ENCODE measurements at places on chromosomes 12 and 14.

DNA sequence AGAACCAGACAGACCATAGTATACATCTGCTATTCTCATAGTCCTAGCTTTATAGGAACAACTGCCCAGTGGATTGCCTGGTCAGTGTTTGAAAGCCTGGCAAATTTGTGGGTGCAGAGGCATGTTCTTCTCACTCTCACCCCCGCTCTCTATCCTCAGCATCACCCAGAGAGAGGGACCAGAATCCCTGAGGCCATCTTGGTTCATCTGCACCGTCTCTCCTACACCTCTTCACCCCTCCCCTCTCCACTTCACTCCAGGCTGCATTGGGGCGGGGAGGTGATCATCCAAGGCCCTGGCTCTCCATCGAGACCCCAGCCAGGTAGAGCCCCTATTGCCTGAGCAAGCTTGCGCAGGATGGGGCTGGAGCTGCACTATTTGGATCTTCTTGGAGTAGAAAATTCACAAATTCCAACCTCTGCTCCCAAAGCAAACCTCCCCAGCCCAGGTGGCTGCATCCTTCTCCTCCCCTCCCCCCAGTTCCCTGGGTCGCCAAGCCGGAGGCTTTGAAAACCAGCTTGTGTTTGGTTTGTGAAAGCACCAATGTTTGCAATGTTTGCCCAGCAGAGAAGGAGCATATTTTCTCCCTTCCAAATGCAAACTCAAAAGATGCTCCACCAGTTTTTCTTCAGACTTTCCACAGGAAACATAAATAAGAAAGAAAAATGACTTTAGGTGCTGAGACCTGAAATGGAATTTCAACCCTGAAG is 18.6 kb upstream of the COL2A1 start:
- no peaks in the 10 kb centered on the region for H3K4me1 ChIP-seq
- no peak overlapping the region for H3K4me3 ChIP-seq
- DNase-seq, result no peak
- H3K36me3 ChIP-seq, result no peaks in the 10 kb centered on the region
- peaks cover 21% of the 10 kb centered on the region for H3K27me3 ChIP-seq
- H3K27ac ChIP-seq, result no peak overlapping the region

DNA sequence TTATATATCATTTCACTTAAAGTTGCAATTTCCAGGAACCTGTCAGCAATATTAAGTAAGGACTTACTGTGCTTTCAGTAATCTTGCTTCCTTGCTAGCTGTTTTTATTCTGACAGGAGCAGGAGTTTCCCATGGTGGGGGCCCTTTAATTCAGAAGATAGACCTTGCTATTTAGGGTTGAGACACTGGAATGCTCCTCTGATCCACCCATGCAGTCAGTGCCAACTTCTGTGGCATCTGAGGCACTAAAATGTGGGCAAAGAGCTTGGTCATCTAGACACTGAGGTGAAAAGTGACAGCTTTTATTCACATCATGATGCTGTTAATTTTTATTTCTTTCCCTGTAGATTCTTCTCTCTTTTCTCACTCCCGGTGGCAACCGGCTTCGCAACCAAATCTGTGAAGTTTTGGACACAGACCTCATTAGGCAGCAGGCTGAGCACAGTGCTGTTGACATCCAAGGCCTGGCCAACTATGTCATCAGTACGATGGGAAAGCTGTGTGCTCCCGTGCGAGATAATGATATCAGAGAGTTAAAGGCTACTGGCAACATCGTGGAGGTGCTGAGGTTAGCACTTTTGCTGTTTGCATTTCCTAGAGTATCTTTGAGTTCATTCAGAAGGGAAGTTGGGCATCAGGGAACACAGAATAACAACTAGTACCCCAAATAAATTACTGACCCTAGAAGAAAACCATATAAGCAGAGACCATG is 18.8 kb downstream of the TCP11L2 start:
- DNase-seq, result no peak
- no peak overlapping the region for H3K4me3 ChIP-seq
- H3K4me1 ChIP-seq, result no peaks in the 10 kb centered on the region
- H3K36me3 ChIP-seq, result no peaks in the 10 kb centered on the region
- no peak overlapping the region for H3K27ac ChIP-seq

DNA sequence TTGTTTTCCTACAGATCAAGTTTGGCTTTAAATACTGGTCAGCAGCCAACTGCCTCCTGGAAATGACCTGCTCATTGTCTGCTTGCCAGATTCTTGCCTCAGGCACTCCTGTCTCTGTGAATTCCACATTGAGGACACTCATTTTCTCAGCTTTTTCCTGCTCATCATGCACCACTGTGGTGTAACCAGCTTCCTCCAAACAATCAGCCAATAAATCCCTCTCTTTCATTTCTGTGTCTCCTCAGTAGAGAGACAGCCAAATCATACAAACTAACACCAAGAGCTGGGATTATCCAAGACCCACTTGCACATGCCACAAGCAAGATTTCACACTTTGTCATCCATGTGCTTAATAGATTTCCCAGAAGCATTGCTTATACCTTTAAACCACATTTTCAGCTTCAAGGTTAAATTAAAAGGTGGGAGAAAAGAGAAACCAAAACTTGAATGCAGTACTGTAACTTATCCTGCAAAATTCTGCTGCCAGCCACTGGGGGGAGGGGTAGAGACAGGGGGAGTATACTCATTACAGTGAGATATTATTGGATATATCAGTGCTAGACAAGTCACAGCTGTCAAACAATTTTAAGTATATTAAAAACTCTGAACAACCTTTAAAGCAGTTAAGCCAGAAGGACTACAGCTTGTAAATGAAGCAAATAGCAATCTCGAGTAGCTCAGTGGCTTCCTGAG is 105.0 kb downstream of the PPP2R5E start:
- H3K36me3 ChIP-seq, result no peaks in the 10 kb centered on the region
- DNase-seq, result peak; percentile 46
- H3K27ac ChIP-seq, result no peak overlapping the region
- no peaks in the 10 kb centered on the region for H3K27me3 ChIP-seq
- H3K4me3 ChIP-seq, result no peak overlapping the region
- no peaks in the 10 kb centered on the region for H3K4me1 ChIP-seq

- H3K4me3 ChIP-seq, result no peak overlapping the region
- no peaks in the 10 kb centered on the region for H3K4me1 ChIP-seq
- H3K27ac ChIP-seq, result no peak overlapping the region
- no peak for DNase-seq
- peaks cover 35% of the 10 kb centered on the region for H3K36me3 ChIP-seq
Measured at GRCh38 chr12:66160704-66161103, 9.1 kb downstream of the TMBIM4 start.

DNA sequence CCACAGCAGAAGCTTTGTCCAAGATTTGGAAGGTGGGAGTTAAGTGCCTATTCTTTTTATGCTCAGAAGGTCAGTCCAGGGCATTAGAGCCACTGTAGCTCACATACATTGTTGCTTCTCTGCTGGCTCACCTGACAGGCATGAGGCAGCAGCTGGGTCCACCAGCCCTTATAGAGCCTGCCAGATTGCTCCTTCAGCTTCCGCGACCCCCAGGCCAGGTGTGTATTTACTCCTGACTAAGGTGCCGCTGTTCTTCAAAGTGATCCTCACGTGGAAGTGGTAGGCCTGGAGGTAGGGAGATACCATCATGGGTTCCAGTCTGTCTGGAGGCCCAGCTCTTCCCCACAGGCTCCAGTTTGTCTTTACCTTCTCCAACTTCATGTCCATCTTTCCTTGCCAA is 17.5 kb upstream of the CPM start:
- DNase-seq, result no peak
- H3K27me3 ChIP-seq, result no peaks in the 10 kb centered on the region
- H3K27ac ChIP-seq, result no peak overlapping the region

DNA sequence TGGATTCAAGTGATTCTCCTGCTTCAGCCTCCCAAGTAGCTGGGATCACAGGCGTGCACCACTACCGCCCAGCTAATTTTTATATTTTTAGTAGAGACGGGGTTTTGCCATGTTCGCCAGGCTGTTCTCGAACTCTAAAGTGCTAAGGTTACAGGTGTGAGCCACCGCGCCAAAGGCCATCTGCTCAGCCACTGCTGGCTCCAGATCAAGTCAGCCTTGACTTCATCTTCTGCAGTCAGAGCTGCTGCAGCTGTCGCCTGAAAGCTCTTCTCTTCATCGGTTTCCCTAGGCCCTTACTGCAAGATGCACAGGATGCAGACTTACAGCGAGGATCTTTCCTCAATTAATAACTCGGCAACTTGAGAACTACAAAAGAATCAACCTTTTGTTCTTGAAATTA is 66.8 kb downstream of the CLIP1 start:
- no peaks in the 10 kb centered on the region for H3K4me1 ChIP-seq
- no peak overlapping the region for H3K27ac ChIP-seq
- H3K36me3 ChIP-seq, result peaks cover 56% of the 10 kb centered on the region
- H3K4me3 ChIP-seq, result no peak overlapping the region

- no peaks in the 10 kb centered on the region for H3K27me3 ChIP-seq
- H3K4me3 ChIP-seq, result no peak overlapping the region
- peak; percentile 62 for DNase-seq
- H3K36me3 ChIP-seq, result no peaks in the 10 kb centered on the region
- peak overlapping the region; percentile 9 for H3K27ac ChIP-seq
Measured at GRCh38 chr12:96236221-96236822, 42.1 kb downstream of the ELK3 start.

GRCh38 chr12:75766263-75767160 is 255.1 kb upstream of the KRR1 start:
- H3K4me3 ChIP-seq, result no peak overlapping the region
- no peaks in the 10 kb centered on the region for H3K4me1 ChIP-seq
- no peak for DNase-seq
- no peaks in the 10 kb centered on the region for H3K27me3 ChIP-seq
- H3K36me3 ChIP-seq, result no peaks in the 10 kb centered on the region
